CD4-positive, alpha-beta T cell treated with Interferon alpha-2 for 1 hour (primary cell): ENCODE measurements at places on chromosomes 11 and 22.

DNA sequence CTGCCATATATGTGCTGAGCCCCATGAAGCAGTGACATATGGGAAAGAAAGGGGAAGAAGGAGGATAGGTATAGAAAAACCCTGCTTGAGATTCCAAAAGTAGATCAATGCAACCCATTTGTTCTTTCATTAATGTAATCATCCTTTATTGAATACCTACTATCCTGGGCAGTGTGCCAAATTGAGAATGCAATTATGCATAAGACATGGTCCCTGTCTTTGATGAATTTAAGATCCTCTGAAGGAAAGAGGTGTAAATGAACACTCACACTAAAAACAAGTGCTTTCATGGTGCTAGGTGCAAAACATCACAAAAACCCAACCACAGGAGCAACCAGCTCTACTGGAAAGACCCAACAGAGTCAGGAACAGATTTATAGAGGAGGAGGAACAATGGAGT, 29.7 kb downstream of the FLI1 start:
- DNase-seq: no peak

DNA sequence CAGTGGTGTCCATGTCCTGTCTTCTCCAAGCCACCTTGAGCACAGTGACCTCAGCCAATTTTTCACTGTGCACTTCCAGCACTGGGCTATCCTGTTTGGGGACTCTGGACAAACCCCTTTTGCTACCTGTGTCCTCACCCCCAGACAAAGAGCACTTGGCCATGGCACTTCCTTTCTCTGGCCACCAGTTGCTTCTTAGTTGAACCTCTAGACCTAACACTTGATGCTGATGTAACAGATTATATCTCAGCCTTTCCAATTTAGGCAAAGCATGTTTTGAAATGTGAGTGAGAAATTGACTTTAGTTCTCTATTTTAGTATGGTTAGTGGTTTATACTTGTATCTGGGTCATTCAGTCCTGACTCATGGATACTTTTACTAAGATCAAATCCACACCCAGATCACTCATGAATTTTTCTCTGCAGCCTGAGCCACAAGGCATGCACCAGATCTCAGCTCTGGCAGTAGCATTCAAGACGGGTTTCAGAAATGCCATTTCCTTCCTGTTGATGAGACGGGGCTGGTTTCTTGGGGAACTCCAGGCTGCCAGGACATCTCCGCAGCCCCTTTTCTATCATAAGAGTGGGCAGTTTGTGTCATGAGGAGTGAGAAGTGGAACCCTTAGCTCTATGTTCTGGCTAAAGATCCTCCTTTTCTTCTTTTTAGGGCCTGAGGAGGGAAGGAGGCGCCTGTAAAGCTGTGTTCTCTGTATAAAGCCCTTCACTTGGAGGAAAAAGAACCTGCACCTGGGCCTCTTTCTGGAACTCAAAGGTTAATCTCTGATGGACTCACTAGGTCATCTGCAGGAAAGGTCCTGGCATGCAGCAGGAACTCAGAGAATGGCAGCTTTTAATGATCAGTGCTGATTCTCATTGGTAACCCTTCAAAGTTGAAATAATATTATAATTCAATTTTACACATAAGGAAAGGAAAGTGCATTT, 185.6 kb upstream of the TENM4 start:
- no peak for DNase-seq

- DNase-seq: no peak
These were observed 79.3 kb downstream of the KCNA4 start for GRCh38 chr11:29937526-29937925.

DNA sequence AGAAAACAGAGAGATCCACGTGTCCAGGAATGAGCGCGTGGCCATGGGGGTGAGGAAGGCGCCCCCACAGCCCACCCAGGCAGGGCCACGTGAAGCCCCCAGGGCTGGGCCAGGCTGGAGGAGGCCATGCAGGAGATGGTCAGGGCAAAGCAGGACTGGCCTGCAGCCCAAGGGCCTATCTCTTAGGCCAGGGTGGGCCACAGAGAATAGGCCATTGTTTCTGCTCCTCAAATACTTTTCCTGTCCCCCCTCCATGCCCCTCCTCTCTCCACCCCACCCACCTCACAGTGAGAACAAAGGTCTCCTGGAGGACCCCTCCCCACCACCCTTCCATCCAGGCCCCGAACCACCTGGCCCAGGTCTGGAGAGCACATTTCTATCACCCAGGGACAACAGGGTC, 8.3 kb upstream of the CDC42EP1 start:
- DNase-seq: no peak

DNA sequence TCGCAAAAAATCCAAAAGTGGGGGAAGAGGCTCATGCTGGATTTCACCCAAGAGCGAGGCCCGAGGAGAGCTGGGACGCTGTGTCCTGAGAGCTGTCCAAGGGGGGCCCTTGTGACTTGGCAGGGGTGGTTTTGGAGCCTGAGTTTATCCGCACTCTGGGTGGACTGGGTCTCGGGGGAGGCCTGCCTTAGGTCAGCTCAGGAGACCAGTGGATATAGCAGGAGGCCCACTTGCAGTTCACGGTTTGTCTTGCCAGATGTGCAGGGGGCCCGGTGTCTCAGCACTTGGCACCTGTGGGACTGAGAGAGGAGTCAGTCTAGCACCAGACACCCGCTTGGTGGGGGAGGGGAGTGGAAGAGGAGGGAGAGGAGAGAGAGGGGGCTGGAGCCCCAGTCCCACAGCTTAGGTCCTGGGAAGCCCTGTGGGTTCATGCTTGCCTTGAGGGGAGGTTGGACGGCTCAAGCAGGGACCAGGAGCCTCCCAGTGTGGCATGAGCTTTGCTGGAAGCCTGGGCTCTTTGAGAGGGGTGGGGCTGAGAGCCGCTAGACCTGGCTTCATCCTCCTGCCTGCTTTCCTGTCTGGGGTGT, 33.4 kb downstream of the PARVB start:
- DNase-seq: no peak

DNA sequence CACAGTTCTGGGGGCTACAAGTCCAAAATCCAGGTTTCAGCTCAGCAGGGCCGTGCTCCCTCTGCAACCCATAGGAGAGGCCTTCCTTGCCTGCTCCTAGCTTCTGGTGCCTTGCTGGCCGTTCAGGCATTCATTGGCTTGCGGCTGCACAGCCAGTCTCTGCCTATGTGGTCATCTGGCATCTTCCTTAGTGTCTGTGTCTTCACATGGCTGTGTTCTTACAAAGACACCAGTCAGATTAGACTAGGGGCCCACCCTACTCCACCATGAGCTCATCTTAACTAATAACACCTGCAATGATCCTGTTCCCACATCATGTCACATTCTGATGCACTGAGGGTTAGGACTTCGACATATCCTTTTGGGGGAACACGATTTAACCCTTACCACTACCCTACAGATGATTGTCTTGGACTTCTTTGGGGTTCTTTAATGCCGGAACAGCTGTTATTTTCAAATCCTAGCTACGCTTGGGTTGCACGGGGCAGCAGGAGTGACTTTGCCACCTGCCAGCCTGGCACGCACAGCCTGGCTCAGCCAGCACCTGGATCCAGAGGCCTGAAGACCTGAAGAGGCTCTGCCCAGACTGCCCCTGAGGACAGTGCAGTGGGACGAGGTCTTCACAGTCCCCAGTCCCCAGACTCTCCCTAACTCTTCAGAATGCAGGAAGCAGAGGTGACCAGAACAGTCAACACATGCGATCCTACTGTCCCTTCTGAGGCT, 7.7 kb upstream of the NEAT1 start:
- no peak for DNase-seq

- no peak for DNase-seq
These were observed 36.7 kb downstream of the ISX start for GRCh38 chr22:35102663-35103062.

GRCh38 chr22:27129266-27129665, 471.9 kb downstream of the MIAT start:
- peak; percentile 28 for DNase-seq

GRCh38 chr22:33894515-33894914, 25.8 kb downstream of the LARGE1 start:
- DNase-seq: no peak

DNA sequence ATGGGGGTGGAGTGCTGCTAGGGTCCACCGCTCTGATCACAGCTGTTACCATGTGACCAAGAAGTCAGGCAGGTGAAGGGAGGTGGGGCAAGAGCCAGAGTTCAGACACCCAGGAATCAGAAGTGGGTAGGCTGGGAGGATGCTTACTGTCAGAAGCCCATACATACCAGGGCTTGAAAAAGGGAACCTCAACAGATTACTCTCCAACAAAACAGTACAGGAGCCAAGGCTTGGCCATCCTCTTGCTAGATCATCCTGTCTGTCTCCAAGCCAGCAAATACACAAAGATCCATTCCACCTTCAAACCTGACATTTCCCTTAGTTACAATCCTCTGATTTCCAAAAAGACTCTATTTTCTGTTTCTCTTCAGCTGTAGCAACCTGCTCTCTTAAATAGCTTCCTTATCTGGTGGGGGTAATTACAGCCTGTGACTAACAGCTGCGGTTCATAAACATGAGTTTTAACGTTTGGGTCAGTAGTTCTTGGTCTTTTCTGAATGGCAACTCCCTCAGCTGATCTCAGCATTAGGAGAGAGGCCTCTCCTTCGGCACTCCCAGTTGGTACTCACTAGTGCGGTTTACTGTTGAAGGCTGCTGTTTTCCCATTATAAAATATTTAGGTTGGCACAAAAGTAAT, 31.1 kb upstream of the WT1 start:
- no peak for DNase-seq

GRCh38 chr11:1503708-1504104, 17.1 kb upstream of the MOB2 start:
- no peak for DNase-seq

GRCh38 chr11:36498721-36499120, 11.4 kb downstream of the TRAF6 start:
- DNase-seq: no peak

DNA sequence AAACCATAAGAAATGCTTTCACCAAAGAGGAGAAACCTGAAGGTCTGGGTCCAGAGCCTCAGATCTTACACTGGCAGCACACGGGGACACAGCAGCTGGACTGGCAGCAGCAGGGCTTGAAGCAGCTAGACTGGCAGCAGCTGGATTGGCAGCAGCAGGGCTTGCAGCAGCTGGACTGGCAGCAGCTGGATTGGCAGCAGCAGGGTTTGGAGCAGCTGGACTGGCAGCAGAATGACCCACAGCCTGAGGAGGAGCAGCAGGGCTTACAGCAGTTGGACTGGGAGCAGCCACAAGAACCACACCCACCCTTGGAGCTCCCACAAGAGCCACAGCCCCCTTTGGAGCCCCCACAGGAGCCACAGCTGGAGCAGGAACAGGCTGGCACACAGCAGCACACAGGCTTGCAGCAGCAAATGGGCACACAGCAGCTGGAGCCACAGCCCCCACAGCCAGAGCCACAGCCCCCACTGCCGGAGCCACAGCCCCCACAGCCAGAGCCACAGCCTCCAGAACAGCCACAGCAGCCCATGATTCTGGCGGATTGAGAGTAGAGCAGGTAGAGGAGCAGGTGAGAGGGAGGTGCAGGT, at the start of gene KRTAP5-11:
TSS of gene KRTAP5-11 (minus strand) at position 567 of the 587 bp plus-strand sequence. CDS start at position 529, 38 bp downstream.
- no peak for DNase-seq

DNA sequence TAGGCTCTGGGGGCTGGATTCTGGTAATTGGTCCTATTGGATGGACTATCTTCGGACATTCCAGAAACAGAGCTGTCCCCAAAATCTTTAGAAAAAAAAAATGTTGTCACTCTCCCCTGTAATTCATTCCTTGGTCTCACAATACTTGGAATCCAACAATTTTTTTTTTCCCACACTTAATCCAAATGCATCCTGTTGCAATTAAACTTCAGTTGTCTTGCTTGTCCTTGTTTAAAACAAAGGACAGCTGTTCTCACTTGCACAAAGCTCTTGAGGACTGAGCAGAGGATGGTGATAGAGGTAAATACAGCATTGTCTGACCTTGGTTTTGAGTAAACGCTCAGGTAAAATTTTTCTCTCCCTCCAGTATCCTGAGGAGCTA, 75.3 kb downstream of the SC5D start:
- no peak for DNase-seq

DNA sequence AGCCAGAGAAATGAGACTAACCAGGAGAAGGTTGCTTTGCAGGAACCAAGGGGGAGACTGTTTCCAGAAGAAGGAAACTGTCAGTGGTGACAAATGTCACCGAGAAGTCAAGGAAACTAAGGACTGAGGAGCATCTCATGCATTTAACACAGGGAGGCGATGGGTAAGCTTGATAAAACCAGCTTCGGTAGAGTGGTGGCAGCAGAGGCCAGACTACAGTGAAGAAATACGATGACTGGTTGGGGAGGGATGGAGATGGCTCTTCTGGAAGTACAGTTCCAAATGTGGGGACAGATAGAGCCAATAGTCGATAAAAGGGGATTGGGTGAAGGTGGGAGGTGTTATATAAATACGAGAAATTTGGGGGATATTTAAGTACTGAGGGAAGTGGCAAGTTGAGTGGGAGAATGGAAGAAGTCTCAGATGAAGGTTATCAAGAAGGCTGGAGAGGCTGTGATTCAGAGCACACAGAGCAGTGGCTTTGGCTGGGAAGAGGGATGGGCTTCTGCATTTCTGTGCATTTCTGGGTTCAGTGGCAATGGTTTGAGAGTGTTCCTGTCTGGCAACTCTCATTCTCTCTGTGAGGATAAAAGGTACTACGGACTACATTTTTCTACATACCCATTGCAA, 29.2 kb downstream of the SC5D start:
- DNase-seq: peak; percentile 30

DNA sequence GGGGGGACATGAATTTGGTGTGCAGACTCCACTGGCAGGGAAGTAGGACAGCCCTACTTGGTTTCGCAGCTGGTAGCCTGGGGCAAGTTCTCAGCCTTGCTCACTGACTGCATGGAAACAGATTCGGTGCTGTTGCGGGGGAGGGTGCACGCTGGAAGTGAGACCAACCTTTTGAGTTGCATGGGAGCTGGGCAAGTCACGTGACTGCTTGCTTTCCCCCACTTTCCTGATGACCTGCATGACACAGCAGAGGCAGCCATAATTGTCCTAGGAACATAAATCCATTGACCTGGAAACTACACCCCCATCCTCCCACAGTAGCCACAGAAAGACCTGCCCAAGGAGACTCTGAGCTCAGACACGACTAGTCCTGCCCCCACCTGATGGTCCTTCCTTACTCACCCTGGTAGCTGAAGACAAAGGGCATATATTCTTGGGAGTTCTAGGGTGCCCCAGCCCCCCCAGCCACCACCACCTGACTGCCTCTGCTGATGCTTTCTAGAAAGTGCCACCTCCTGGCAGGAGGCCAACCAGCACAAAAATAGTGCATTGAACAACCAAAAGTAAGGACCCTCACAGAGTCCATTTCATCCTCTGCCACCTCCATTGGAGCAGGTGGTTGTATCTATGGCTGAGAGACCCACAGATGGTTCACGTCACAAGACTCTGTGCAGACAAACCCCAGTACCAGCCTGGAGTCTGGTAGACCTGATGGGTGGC, 4.1 kb upstream of the HBG2 start:
- no peak for DNase-seq

- DNase-seq: no peak
These were observed 17.2 kb upstream of the SMCO4 start for GRCh38 chr11:93560199-93560932.

DNA sequence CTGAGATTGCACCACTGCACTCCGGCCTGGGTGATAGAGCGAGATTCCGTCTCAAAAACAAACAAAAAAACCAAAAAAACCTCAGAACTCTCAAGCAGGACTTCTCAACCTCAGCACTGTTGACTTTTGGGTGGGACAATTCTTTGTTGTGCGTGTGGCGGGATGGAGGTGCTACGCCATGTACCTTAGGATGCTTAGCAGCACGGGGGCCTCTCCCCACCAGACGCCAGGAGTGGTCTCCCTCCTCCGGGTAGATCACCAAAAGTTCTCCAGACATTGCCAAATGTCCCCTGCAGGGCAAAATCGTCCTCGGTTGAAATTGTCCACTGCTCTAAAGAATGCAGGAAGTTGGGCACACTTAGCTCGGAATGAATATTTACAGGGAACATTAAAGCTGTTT, 26.9 kb upstream of the ATXN10 start:
- no peak for DNase-seq

- peak; percentile 12 for DNase-seq
These were observed 222.0 kb downstream of the DBX1 start for GRCh38 chr11:19938169-19938856.
